Fibroblast of the aortic adventitia (primary cell): ENCODE measurements at places on chromosomes 12 and 14. TPM values are rescaled to one million over a fixed set of nuclear protein-coding genes. Genes with fewer than 3 reads are reported as not detected.

The SYCP3 gene
- total RNA-seq, result 0.18 and 0.82 TPM in 2 replicates

The PPM1H gene
- 0.98 and 1.3 TPM in 2 replicates for total RNA-seq

The SLC25A47 gene
- total RNA-seq, result not detected in 2 replicates

The ADCY4 gene
- total RNA-seq, result 1.2 and 6.3 TPM in 2 replicates

The SLC6A15 gene
- total RNA-seq, result 8.9 and 53.3 TPM in 2 replicates

The MYL2 gene
- total RNA-seq, result not detected in 2 replicates

The LRP1-AS gene
- total RNA-seq, result not detected in 2 replicates

The C12orf56 gene
- total RNA-seq, result 4.0 TPM in 1 of 2 replicates, not detected in the other

The KLRC4 gene
- total RNA-seq, result not detected in 2 replicates

The LRRIQ1 gene
- 1.5 and 2.7 TPM in 2 replicates for total RNA-seq

The SETD1B gene
- total RNA-seq, result 5.0 and 6.1 TPM in 2 replicates

The GRIN2B gene
- total RNA-seq, result not detected in 2 replicates

The GALNT16 gene
- total RNA-seq, result 1.6 and 4.6 TPM in 2 replicates

The CAPZA3 gene
- total RNA-seq, result not detected in 2 replicates

The KERA gene
- not detected in 2 replicates for total RNA-seq

The ERBB3 gene
- total RNA-seq, result 1.2 and 1.5 TPM in 2 replicates

The SERPINA3 gene
- 5.3 and 13.6 TPM in 2 replicates for total RNA-seq

The GPR65 gene
- total RNA-seq, result 0.09 TPM in 1 of 2 replicates, not detected in the other

The TRPV4 gene
- total RNA-seq, result 0.25 and 2.1 TPM in 2 replicates

The P2RX7 gene
- total RNA-seq, result 0.18 and 9.1 TPM in 2 replicates

The HOXC11 gene
- total RNA-seq, result not detected in 2 replicates

The FOXN4 gene
- total RNA-seq, result not detected in 2 replicates

The PTGDR gene
- total RNA-seq, result 1.8 and 2.5 TPM in 2 replicates

The REM2 gene
- 0.09 TPM in 1 of 2 replicates, not detected in the other for total RNA-seq

The DLGAP5 gene
- 0.49 and 23.8 TPM in 2 replicates for total RNA-seq

The FAM186B gene
- total RNA-seq, result 0.45 and 2.7 TPM in 2 replicates

The NGB gene
- not detected in 2 replicates for total RNA-seq

The IAPP gene
- total RNA-seq, result not detected in 2 replicates

The DNAJC22 gene
- total RNA-seq, result 1.6 and 2.5 TPM in 2 replicates

The KRT77 gene
- not detected in 2 replicates for total RNA-seq

The PYM1 gene
- total RNA-seq, result 23.3 and 35.7 TPM in 2 replicates
